ENCODE measurements at places on chromosomes 16 and 17. TPM values are rescaled to one million over a fixed set of nuclear protein-coding genes. Genes with fewer than 3 reads are reported as not detected.

Gene CCDC154
- not detected for total RNA-seq

Gene ZNF668
- 16.1 TPM for total RNA-seq

Gene KRT34
- 0.20 TPM for total RNA-seq

Gene KRTAP1-5
- not detected for total RNA-seq

Gene TRPV3
- total RNA-seq, result not detected

Gene DPEP2
- not detected for total RNA-seq

Gene DERL2
- total RNA-seq, result 48.6 TPM

Gene KRTAP9-4
- not detected for total RNA-seq

Gene SLC52A1
- not detected for total RNA-seq

Gene TP53TG3
- total RNA-seq, result not detected

Gene CRYM
- 20.5 TPM for total RNA-seq

Gene CLEC19A
- total RNA-seq, result not detected

Gene ST6GALNAC2
- total RNA-seq, result 5.3 TPM

Gene CRHR1
- total RNA-seq, result 5.1 TPM

Gene TNFRSF13B
- not detected for total RNA-seq

Gene ITGA3
- total RNA-seq, result 501 TPM

Gene SYCE1L
- 2.0 TPM for total RNA-seq

Gene LRRC37A
- not detected for total RNA-seq

Gene KRT35
- not detected for total RNA-seq

Gene B9D1
- total RNA-seq, result 55.1 TPM

All from Caki2 (cell line).